ENCODE measurements at places on chromosomes 16 and 17.

GRCh38 chr16:52494621-52495020 is 52.3 kb downstream of the TOX3 start:
- no peak for DNase-seq

- no peak for DNase-seq
These were observed 2.6 kb downstream of the GPS2 start for GRCh38 chr17:7312432-7313087.

DNA sequence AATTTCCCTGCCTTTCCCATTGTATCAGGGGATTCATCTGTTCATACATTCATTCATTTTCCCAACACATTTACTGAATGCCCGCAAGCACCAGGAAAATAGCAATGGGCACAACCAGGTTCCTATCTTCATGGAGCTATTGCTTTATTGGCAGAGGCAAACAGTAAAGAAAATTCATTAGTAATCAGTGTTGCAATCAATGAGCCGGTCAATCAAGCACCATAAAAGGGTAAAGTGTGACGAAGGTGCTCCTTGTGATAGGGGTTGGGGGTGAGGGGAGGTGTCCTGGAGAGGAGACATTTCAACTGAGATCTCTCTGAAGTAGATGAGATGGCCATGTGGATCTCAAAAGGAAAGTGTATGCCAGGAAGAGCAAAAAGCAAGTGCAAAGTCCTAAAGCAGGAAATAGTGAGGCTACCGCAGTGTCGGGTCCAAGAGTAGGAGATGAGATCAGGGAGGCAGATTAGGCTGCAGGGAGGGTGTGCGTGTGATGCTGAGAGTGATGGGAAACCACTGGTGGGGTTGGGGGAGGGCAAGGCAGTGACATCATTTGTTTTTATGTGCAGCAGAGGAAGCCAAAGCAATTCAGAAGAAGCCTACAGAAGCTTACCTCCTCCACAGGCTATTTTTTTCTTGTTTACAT is 28.4 kb downstream of the CDH13 start:
- DNase-seq: peak; percentile 81

GRCh38 chr16:524274-525040 is 3.1 kb upstream of the CAPN15 start:
- no peak for DNase-seq

- DNase-seq: no peak
These were observed 51.7 kb downstream of the RPH3AL start for GRCh38 chr17:300881-301280.

- DNase-seq: peak; percentile 44
These were observed 11.5 kb upstream of the FOXN1 start for GRCh38 chr17:28494445-28495188.

DNA sequence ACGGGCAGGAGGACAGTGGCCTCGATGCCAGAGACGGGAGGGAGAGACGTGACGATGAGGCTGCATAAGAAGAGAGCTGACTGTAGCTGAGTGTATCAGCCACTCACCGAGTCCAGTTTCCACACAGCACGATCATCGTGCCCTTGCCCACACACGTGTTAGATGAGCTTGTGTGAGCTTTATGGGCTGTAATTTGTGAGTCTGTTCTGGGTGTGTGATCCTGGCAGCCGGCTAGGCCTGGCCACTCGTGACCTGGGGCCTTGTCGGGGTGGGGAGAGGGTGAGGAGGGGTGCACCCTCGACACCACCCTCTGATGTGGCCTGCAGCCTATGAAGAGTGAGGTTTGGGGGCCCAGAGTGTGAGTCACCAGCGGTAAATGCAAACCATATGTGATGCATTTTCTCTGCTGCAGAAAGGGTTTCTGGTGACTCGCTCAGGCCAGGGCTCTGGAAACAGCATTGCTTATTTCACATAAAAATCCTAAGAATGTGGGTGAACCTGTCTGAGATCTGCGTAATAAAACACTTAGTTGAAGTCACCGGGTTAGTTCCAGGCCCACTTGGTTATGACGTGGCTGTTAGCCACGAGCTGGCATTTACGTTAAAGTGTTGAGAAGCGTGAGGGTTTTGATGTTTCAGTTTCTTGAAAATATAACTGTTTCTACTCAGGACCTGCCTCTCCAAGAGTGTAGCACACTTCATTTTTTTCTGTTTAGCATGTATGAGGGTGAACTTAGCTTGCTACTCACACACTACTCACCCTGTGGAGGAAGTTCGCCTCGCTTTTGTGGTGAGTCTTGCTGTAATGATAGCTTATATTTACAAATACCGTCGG is 4.2 kb downstream of the METRNL start:
- peak; percentile 51 for DNase-seq

DNA sequence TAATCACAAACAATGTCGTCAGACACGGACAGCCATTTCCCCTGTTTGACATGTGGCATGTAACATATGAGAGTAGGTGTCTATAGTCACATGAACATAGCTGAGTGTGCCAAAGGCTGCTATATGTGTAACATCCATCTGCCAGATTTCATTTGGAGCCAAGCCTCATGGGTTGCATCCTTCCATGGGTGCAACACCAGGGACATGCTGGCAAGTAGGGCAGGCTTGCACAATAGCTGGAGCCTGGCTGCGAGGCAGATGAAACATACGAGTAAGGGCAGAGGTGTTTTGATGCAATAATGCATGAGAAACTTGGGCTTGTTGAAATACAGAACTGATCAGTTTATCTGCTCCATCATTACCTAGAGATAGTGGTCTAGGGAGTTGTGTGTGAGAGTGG is 9.0 kb upstream of the ZNF689 start:
- DNase-seq: no peak

DNA sequence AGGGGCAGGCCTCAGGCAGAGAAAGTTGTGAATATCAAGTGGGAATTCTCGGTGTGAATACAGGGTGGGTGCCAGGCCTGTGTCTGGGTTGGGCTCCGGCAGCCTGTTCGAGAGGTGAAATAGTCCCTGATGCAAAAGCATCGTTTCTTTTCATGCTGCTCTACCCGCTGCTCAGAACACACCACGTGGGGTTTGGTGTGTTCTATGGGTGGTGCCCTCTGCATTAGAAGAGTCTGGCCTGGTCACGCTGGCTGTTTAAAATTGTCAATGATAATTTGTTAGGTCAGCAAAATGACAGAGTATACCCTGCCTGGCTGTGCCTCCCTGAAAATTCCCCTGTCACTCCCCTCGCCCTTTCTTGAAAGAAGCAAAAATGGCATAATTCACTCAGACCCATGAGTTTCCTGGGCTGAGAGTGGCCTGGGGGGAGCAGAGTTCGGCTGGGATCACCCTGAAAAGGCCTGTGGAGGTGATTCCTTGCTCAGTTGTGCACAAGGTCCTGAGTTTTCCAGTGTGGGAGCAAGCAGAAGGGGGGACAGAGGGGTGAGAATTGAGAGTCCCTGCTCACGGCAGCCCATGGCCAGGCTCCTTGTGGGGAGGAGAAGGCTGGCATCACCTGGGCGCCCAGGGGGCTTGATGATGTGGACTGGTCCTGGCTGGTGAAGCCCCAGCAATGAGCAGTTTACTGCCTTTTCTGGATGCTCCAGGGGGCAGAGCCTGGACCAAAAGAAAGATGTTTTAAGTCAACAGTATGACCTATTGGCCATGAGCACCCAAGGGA is 3.2 kb downstream of the CACNG5 start:
- no peak for DNase-seq

GRCh38 chr17:76805319-76805718 is 62.9 kb upstream of the MGAT5B start:
- no peak for DNase-seq

GRCh38 chr17:61366076-61366714 is 33.4 kb upstream of the TBX2 start:
- DNase-seq: no peak

DNA sequence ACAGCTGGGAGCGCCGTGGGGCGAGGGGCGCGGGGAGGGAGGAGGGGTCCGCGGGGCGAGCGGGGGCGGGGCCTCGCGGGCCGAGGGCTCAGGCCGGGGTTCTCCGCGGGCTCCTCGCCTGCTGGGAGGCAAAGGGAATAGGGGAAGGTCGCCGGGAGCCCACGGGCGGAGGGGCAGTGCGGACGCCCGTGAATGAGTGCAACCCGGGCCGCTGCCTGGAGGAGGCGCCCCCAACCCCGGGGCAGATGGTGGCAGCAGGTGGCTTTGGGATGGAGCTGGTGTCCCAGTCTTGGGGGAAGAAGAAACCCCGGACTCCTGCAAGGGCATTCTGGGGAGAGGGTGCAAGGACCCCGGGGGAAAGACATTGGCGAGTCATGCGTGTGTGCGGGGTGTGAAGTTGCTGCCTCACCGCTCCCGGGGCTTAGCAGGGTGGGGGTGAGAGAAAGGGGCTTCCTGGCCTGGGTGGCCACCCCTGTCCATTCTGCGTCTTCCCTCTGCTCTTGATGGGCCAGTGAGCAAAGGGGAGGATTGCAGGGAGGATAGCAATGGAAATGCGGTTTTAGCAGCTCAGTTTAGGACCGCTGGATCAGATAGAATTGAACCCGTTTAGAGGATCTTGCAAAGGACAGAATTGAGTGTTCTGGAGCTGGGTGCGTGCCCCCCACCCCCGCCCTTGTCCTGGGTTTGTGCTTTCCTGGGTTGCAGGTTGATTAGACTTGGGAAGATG is 526 bp downstream of the KIAA0513 start:
- no peak for DNase-seq

DNA sequence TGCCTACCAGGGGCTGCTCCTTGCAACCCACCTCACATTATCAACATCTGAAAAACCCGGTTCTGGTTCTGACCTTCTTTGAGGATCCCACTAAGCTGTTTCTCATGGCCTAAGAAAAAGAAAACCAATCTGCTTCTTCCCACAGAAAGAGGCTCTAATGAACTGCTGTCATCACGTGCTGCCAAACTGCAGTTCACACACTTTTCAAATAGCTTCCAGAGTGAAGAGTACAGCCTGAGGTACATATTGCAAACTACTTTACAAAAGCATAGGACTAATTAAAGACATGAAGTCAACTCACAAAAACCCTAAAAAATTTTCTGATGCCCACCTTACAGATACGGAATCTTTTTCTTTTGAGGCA is 36.7 kb downstream of the SMG6 start:
- DNase-seq: no peak

- no peak for DNase-seq
These were observed 33.7 kb downstream of the TRIM25 start for GRCh38 chr17:56880133-56880532.

- no peak for DNase-seq
These were observed 54.0 kb downstream of the PARN start for GRCh38 chr16:14576069-14576468.

GRCh38 chr16:58086381-58087208 is 42.6 kb downstream of the CFAP20 start:
- no peak for DNase-seq

DNA sequence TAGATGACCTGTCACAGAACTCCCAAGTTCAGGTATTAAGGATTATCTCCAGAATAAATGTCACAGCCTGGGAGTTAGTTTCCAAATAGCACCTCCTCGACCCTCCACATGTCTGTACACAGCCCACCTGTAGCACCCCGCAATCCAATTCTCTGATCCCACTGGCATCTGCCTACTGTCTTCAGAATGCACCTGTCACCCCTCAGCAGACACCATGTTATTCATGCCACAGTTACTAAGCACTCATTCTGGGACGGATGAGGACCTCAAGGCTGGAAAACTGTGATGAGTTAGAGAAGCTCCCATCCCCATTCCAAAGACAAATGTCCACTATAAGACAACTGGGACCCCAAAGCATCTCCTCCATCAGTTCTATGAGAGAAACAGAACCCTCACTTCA is 7.8 kb downstream of the EMP2 start:
- no peak for DNase-seq

- no peak for DNase-seq
These were observed 15.4 kb upstream of the HELZ start for GRCh38 chr17:67260170-67260987.

DNA sequence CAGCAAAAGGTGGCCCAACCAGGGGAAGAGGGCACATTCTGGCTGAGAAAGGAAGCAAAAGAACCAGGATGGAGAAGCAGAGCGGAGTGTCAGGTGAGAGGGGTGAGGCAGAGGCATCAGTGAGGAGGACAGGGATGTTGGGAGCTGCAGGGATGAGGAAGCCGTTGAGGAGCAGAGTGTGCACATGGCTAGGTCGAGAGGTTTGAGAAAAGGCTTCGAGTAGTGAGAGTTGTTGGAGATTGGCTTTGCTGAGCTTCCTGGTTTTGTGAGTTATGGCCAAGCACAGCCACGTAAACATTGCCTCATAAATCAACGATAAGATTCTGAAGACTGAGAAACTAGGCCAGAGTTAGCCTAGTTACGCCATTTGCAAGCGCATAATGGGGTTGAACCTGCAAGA is 26.9 kb downstream of the DNAH2 start:
- DNase-seq: peak; percentile 23

DNA sequence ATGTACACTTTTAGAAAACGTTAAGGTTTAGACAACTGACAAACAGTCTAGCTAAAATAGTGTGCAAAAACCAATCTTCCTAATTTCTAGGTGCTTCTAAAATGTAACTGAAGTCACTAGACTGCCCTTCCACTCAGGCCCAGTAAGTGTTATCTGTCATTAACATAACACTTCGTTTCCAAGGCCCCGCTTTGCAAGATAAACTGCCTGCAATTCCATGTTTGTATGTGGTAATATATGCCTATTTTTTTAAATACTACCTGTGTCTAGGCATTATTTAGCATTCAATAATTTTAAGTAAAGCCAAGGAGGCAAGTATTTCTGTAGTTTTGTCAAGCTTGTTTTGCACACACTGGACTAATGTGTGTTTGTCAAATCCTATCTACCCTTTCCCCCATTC is 3.2 kb downstream of the USP32 start:
- no peak for DNase-seq

- no peak for DNase-seq
These were observed 8.0 kb upstream of the KRT23 start for GRCh38 chr17:40945414-40945813.

DNA sequence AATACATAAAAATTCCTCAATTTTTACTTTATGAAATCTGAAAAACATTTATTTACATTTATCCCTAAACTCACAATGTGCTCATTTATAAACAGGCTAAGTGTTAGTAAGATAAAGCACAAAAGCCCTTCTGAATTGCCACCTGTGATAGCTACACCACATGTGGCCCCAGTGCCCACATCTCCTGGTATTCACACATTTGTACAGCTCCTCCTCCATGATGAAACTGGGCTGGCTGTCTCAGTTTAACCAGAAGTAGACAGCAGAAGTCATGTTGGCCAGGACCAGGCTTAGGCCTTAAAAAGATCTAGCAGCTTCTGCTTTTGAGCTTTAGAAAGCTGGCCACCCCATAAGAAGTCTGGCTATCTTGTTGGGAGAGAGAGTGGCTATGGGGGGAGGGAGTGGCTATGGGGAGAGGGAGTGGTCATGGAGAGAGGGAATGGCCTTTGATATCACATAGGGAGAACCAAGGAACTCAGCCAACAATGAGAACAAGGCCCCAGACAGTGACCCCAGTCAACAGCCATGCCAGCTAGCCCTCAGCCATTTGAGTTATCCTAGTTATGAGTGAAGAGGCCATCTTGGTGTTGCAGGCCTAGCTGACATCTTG is 47.4 kb downstream of the CEP95 start:
- DNase-seq: no peak

GRCh38 chr17:16435925-16436886 is 20.8 kb downstream of the TRPV2 start:
- no peak for DNase-seq

- peak; percentile 73 for DNase-seq
These were observed 309.5 kb upstream of the PMFBP1 start for GRCh38 chr16:72481419-72481818.

Data from endothelial cell of umbilical vein (primary cell).